ENCODE measurements at places on chromosomes 2 and 18. TPM values are rescaled to one million over a fixed set of nuclear protein-coding genes. Genes with fewer than 3 reads are reported as not detected.

UGT1A1 gene
- not detected for total RNA-seq

TDRD15 gene
- not detected for total RNA-seq

TUBA3D gene
- total RNA-seq = not detected

GREB1 gene
- total RNA-seq = 0.18 TPM

ADNP2 gene
- 10.3 TPM for total RNA-seq

ICA1L gene
- total RNA-seq = 5.4 TPM

ALPG gene
- not detected for total RNA-seq

FAM110C gene
- not detected for total RNA-seq

ABCG8 gene
- total RNA-seq = not detected

TSPYL6 gene
- total RNA-seq = not detected

POMC gene
- total RNA-seq = 2.8 TPM

RIT2 gene
- total RNA-seq = not detected

LGALSL gene
- 15.0 TPM for total RNA-seq

NT5DC4 gene
- not detected for total RNA-seq

NT5C1B gene
- total RNA-seq = not detected

CDH19 gene
- total RNA-seq = 14.4 TPM

FBLN7 gene
- 10.8 TPM for total RNA-seq

SPHKAP gene
- not detected for total RNA-seq

FBXO36 gene
- 1.8 TPM for total RNA-seq

Data from cardiac atrium fibroblast (primary cell).